Calu3 (cell line): ENCODE measurements at places on chromosomes 12 and 14.

DNA sequence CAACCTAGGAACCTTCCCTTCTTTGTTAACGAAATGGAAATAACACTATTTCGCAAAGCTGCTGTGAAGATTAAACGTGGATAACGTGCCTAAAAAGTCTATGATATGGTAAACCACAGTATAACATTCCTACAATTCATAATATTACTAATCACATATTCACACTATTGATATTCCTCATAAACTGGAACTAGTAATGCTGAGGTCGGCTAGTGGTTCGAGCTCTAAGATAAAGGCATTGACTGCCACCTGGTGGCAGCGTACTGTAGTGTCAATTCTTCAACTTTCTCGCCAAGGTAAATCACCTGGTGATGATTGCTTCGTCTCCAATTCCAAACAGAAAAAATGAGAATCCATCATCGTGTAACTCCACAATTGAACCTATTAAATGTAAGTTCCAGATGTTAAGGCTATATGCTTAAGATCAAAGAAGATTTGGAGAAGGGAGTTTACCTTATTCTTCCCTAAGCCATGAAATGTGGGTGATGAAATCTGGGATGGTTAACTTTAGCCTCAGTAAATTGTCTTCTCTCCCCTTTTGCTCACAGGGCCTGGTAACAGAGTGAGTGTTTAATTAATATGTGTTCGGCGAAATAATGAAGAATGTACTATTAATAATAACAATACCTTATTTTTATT is 197.5 kb upstream of the TMEM132C start:
- no peaks in the 10 kb centered on the region for H3K4me1 ChIP-seq
- no peak overlapping the region for H3K27ac ChIP-seq
- DNase-seq: peak; percentile 41
- no peak overlapping the region for H3K4me3 ChIP-seq
- H3K27me3 ChIP-seq: no peaks in the 10 kb centered on the region

GRCh38 chr14:104968153-104968527 is 10.0 kb downstream of the AHNAK2 start:
- no peaks in the 10 kb centered on the region for H3K27me3 ChIP-seq
- peak overlapping the region; percentile 12 for H3K27ac ChIP-seq
- peak overlapping the region; percentile 77 for H3K4me3 ChIP-seq
- H3K4me1 ChIP-seq: peaks cover 19% of the 10 kb centered on the region
- H3K36me3 ChIP-seq: peaks cover 68% of the 10 kb centered on the region
- peak; percentile 78 for DNase-seq

- no peak overlapping the region for H3K4me3 ChIP-seq
- DNase-seq: no peak
- peaks cover 16% of the 10 kb centered on the region for H3K27me3 ChIP-seq
- H3K4me1 ChIP-seq: no peaks in the 10 kb centered on the region
- no peaks in the 10 kb centered on the region for H3K36me3 ChIP-seq
Observed at GRCh38 chr12:117714203-117714602, 254.6 kb downstream of the KSR2 start.

- no peak for DNase-seq
- no peak overlapping the region for H3K4me3 ChIP-seq
- no peaks in the 10 kb centered on the region for H3K36me3 ChIP-seq
- H3K27ac ChIP-seq: no peak overlapping the region
- peaks cover 22% of the 10 kb centered on the region for H3K4me1 ChIP-seq
Observed at GRCh38 chr12:120076651-120077050, 39.9 kb downstream of the RAB35 start.

GRCh38 chr12:97397008-97397407 is 65.6 kb upstream of the RMST start:
- no peaks in the 10 kb centered on the region for H3K27me3 ChIP-seq
- H3K36me3 ChIP-seq: no peaks in the 10 kb centered on the region
- DNase-seq: no peak
- no peaks in the 10 kb centered on the region for H3K4me1 ChIP-seq
- H3K4me3 ChIP-seq: no peak overlapping the region

- H3K4me3 ChIP-seq: no peak overlapping the region
- H3K36me3 ChIP-seq: no peaks in the 10 kb centered on the region
- no peaks in the 10 kb centered on the region for H3K27me3 ChIP-seq
- H3K27ac ChIP-seq: no peak overlapping the region
- H3K4me1 ChIP-seq: no peaks in the 10 kb centered on the region
- no peak for DNase-seq
Observed at GRCh38 chr12:31431721-31432240, 105.8 kb upstream of the SINHCAF start.

- DNase-seq: no peak
- peaks cover under 1% of the 10 kb centered on the region for H3K4me1 ChIP-seq
- no peaks in the 10 kb centered on the region for H3K27me3 ChIP-seq
- no peak overlapping the region for H3K4me3 ChIP-seq
- peaks cover 27% of the 10 kb centered on the region for H3K36me3 ChIP-seq
Observed at GRCh38 chr14:31096255-31096654, 70.1 kb upstream of the STRN3 start.

DNA sequence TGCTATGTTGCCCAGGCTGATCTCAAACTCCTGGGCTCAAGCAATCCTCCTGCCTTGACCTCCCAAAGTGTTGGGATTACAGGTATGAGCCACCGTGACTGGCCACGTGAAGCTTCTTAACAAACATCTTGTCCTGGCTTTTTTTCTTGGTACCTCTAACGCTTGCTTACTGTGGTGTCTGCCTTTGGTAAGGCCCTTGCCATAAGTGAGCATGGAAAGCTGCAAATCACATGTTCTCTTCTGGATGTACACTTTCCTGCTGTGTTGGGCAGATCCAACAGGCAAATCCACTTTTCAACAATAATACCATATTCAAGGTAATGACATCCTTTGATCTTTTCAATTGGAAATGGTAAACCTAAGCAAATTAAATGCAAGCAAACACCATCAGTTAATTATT is 54.6 kb downstream of the ARF6 start:
- no peak overlapping the region for H3K4me3 ChIP-seq
- peaks cover 10% of the 10 kb centered on the region for H3K36me3 ChIP-seq
- peaks cover 70% of the 10 kb centered on the region for H3K4me1 ChIP-seq
- no peaks in the 10 kb centered on the region for H3K27me3 ChIP-seq
- H3K27ac ChIP-seq: peak overlapping the region; percentile 21

- H3K27ac ChIP-seq: no peak overlapping the region
- no peaks in the 10 kb centered on the region for H3K27me3 ChIP-seq
- H3K4me1 ChIP-seq: no peaks in the 10 kb centered on the region
- peaks cover 23% of the 10 kb centered on the region for H3K36me3 ChIP-seq
Observed at GRCh38 chr14:58315606-58316005, 17.3 kb downstream of the ARID4A start.

- DNase-seq: no peak
- H3K4me1 ChIP-seq: no peaks in the 10 kb centered on the region
- no peaks in the 10 kb centered on the region for H3K36me3 ChIP-seq
- no peaks in the 10 kb centered on the region for H3K27me3 ChIP-seq
Observed at GRCh38 chr12:106711316-106711715, 63.2 kb upstream of the RIC8B start.

DNA sequence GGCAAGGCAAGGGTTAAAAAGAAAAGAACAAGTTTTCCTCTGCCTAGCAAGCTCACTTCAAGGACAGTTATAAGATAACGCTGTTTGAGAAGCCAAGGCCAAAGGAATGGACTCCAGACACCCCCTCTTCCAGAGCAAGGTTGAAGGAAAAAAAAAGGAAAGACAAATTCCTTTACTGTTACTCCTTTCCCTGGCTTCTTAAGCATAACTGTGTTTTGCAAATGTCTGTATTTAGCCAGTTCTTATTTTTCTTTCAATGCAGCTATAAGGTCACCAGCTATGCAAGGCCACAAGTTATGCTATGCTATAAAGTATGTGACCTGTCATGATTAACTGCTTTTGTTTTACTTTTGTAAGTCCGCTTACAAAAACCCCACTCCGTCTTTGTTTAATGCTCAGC is 26.6 kb downstream of the ZNF410 start:
- no peak overlapping the region for H3K4me3 ChIP-seq
- H3K27me3 ChIP-seq: no peaks in the 10 kb centered on the region
- H3K27ac ChIP-seq: no peak overlapping the region

DNA sequence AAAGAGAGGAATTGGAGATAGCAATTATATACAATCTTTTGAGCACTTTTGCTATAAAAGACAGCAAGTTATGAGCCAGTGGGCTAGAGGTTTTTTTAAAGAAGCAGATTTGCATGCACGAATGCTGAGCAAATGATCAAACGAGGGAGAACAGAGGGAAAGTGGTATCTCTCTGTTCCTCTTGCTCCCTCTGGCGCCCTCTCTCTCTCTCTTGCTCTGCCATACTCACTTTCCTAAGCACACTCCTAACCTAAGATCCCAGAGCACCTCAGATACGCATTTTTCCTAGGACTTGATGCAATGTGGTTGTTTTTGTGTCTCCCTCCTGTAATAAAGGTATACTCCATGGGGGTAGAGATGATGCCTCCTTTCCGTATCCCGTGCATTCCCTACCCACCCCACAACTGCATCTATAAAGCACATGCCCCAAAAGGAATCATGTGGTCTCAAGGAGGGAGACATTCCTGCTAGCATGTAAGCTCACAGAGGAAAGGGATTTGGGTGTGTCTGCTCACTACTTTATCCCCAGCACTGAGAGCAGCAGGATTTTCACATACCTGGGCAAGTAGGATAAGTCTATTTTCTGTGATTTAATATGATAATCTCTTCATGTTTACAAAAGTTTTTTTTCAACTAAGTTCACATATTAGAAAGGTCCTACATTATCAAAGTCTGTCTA is 270.2 kb downstream of the SSPN start:
- no peaks in the 10 kb centered on the region for H3K36me3 ChIP-seq
- DNase-seq: no peak

DNA sequence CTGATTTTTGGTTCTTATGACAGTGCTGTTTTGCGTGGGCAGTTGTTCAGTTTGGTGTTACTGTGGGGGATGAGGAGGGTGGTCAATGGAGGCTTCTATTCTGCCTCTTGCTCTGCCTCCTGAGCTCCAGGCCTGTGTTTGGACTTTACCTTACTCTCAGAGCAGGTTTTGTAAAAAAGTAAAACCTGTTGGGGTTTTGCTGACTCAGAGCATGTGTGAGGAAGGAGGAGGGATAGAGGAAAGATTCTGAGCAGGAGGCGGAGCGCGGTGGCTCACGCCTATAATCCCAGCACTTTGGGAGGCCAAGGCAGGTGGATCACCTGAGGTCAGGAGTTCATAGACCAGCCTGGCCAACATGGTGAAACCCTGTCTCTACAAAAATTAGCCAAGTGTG is 6.7 kb downstream of the A2ML1 start:
- H3K36me3 ChIP-seq: no peaks in the 10 kb centered on the region
- DNase-seq: peak; percentile 20
- H3K4me1 ChIP-seq: peaks cover 12% of the 10 kb centered on the region
- peaks cover 5% of the 10 kb centered on the region for H3K27me3 ChIP-seq

DNA sequence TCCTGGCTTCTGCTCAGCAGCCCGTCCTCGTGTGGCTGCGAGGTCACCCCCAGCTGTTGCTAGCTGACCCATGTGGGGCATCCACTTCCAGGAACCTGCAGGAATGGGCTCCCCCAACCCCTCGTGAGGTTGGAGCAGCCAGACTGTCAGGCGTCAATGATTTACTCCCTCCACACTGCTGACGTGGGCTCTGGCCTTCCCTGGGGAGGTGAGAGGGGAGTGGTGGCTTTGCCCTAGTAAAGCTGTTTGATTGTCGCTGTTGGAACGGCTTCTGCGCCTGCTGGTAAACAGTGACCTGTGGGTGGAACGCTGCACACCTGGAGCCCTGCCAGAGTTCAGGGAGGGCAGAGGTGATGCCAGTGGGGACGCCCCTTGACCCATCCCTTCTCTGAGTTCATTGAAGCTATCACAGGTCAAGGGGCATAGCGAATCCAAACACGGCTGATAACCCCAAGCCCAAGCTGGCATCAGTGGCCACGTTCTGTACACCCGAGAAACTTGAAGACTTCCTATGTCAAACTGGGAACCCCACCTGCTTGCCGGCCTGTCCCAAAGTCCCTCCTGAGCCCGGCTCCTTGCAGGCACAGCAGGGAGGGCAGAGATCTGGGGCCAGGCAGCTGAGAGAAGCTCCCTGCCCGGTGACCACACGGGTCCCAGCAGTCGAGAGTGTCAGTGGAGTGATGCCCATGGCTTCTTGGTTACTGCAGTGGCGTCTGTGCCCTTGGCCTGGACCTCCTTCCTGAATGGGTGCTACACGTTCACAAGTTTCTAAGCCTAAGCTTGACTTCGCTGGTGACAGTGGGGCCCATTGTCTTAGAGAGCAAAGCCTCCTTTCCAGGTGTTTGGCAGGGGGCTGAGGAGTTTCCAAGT is 2.7 kb downstream of the ASPG start:
- H3K27ac ChIP-seq: no peak overlapping the region
- H3K4me1 ChIP-seq: no peaks in the 10 kb centered on the region
- no peak overlapping the region for H3K4me3 ChIP-seq
- no peak for DNase-seq
- H3K27me3 ChIP-seq: peaks cover 33% of the 10 kb centered on the region

- no peaks in the 10 kb centered on the region for H3K27me3 ChIP-seq
- H3K36me3 ChIP-seq: peaks cover 15% of the 10 kb centered on the region
- peaks cover 30% of the 10 kb centered on the region for H3K4me1 ChIP-seq
- H3K4me3 ChIP-seq: no peak overlapping the region
- no peak for DNase-seq
Observed at GRCh38 chr12:121921066-121921465, 2.7 kb downstream of the CFAP251 start.

GRCh38 chr14:90785471-90785870 is 30.8 kb downstream of the TTC7B start:
- H3K27me3 ChIP-seq: no peaks in the 10 kb centered on the region
- H3K4me3 ChIP-seq: no peak overlapping the region
- H3K36me3 ChIP-seq: no peaks in the 10 kb centered on the region

DNA sequence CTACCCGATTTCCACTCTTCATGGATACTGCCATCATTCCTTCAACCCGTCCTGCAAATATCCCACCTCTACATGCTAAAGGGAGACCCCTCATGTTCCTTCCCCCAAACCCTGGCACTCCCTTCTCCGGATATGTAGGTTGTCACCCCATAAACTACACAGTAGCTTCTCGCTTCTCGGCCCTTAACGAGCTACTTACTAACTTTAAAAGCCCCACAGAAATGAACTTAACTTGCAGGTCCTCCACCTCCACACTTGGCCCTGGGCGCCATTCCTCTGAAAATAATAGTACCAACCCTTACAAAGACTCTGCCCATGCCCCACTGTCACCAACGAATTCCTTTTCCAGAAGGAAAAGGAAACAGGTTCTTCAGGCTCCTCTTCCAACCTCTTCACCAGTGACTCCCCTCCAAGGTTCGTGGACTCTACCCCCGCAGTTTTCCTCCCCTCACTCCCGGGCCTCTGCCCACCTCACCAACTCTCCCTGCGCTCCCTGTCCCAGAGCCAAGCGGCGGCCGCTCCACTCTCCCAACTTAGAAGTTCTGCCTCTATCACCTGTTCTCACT is 1.2 kb downstream of the SPPL3 start:
- H3K4me3 ChIP-seq: peak overlapping the region; percentile 94
- no peak for DNase-seq
- H3K4me1 ChIP-seq: peaks cover 18% of the 10 kb centered on the region
- peaks cover 42% of the 10 kb centered on the region for H3K36me3 ChIP-seq
- H3K27ac ChIP-seq: peak overlapping the region; percentile 68
- H3K27me3 ChIP-seq: no peaks in the 10 kb centered on the region
